ENCODE measurements at places on chromosomes 7 and 10. TPM values are rescaled to one million over a fixed set of nuclear protein-coding genes. Genes with fewer than 3 reads are reported as not detected.

- DNase-seq = no peak
These were observed 6.7 kb downstream of the CPXM2 start for GRCh38 chr10:123884907-123885381.

- DNase-seq = no peak
These were observed 186.5 kb upstream of the GPR26 start for GRCh38 chr10:123479640-123480039.

DNA sequence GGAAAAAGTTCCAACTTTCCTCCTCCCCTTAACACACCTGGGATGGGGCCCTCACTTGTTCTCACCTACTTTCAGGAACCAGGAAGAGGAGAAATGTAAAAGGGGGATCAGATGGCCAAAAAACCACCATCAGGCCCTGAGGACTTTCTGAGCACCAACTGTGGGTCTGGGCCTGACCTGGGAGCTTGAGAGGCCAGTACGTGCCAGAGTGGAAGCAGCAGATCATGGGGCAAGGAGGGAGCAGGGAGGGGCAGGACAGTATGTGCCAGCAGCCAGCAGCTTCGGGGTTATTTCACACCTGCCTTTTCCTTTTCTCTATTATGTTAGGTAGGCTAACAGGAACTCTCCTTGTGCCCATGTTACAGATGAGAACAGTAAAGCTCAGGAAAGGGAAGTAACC is 118.8 kb upstream of the UNC5B start:
- DNase-seq = no peak

GRCh38 chr10:16945593-16945992 is 128.4 kb upstream of the RSU1 start:
- no peak for DNase-seq

- no peak for DNase-seq
These were observed 72.8 kb downstream of the PRKCQ start for GRCh38 chr10:6507311-6507710.

DNA sequence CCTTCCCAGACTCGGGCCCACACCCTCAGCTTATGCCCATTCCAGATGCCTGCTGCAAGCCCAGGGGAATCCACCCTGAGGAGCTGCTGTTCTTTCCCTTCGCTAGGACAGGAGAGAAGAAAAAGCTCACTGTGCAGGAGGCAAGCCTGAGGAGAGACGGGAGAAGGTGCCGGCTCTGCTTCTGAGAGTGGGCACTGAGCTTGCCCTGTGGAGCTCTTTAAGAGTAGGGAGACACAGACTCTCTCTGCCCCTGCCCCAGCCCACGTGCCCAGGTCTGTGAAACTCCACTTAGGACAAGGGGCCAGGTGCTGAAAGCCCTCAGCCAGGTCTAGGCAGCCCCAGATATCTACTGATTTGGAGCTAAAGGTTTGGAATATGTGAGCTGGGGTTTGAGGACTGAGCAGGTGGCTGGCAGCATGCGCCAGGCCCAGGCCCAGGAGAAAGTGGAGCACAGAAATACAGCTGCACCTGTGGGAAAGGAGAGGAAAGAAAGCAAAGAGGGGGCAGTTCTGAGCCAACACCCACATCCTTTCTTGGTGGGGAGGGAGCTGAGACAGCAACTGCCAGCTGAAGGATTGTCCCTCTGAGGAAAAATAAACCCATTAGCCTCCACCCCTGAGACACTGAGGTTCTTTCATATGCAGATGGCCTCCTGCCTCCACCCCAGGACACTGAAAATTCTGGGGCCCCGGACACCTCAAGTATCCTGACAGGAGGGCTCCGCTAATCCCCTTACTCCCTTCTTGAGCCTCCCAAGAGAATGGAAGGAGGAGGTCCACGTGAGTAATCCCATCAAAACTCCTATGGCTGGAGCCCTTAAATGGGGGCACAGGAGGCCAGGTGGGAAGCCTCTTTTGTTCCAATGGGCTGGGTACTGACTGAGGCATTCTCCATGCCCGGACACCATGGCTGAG is 7.3 kb downstream of the POLL start:
- no peak for DNase-seq

GRCh38 chr10:6145166-6145987 is 56.5 kb downstream of the RBM17 start:
- peak; percentile 44 for DNase-seq

GRCh38 chr7:92762851-92763250 is 73.5 kb downstream of the CDK6 start:
- no peak for DNase-seq

DNA sequence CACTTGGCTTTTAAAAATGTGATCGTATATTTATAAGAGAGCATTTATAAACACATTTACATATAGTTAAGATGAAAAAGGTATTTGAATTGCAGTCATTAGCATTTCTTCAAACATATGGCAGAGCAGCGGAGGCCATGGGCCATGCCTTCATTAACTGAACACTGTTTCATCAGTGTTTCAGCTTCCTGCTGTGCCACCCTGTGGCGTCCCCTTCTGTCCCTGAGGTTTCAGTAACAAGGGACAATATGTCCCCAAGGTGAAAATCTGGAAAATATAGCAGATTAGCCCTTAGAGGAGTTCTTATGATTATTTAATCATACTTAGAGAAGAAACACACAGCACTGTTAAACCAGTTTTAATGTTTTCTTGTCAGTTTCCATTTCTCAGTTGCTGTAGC is 577.8 kb downstream of the ETV1 start:
- DNase-seq = no peak

- DNase-seq = no peak
These were observed 31.3 kb downstream of the DDC start for GRCh38 chr7:50533866-50534265.

LRRN3 gene
- total RNA-seq = not detected

FZD1 gene
- total RNA-seq = 38.7 TPM

PLEKHS1 gene
- total RNA-seq = not detected

GNAT3 gene
- total RNA-seq = not detected

OR2A12 gene
- total RNA-seq = not detected

GPR37 gene
- total RNA-seq = 7.1 TPM

All from endothelial cell (in vitro differentiated cells).